Inflammatory macrophage treated with lipopolysaccharide for 4 hours (primary cell): ENCODE measurements at places on chromosomes 12 and 14.

DNA sequence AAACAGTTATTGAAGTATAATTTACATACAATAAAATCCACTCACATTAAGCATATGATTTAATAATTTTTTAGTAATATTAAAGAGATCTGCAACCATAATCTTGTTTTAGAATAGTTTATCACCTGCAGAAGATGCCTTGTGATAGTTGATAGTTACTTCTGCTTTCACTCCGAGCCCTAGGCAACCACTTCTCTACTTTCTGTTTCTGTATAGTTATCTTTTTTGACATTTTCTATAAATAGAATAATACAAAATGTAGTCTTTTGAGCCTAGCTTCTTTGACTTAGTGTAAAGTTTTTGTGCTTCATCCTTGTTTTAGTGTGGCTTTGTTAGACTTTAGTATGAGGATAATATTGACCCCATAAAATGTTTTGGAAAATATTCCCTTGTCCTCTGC is 111.0 kb downstream of the MNAT1 start:
- DNase-seq, result peak; percentile 49

DNA sequence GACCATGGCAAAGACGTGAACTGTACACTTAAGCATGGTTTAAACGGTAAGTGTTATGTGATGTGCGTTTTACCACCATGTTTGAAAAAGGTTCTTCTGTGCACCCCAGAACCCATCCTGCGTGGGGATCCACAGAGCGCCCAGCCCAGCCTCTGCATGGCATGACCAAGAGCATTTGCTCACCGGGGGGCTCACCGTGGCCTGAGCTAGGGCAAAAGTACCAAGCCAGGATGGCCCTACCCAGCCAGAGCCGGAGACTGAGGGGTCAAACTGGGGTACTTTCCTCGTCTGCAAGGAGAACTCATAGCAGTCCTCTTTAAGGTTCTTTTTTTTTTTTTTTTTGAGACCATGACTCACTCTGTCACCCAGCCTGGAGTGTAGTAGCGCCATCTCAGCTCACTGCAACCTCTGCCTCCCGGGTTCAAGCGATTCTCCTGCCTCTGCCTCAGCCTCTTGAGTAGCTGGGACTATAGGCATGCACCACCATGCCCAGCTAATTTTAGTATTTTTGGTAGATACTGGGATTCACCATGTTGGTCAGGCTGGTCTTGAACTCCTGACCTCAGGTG is 16.4 kb upstream of the ANKRD9 start:
- peak; percentile 31 for DNase-seq

DNA sequence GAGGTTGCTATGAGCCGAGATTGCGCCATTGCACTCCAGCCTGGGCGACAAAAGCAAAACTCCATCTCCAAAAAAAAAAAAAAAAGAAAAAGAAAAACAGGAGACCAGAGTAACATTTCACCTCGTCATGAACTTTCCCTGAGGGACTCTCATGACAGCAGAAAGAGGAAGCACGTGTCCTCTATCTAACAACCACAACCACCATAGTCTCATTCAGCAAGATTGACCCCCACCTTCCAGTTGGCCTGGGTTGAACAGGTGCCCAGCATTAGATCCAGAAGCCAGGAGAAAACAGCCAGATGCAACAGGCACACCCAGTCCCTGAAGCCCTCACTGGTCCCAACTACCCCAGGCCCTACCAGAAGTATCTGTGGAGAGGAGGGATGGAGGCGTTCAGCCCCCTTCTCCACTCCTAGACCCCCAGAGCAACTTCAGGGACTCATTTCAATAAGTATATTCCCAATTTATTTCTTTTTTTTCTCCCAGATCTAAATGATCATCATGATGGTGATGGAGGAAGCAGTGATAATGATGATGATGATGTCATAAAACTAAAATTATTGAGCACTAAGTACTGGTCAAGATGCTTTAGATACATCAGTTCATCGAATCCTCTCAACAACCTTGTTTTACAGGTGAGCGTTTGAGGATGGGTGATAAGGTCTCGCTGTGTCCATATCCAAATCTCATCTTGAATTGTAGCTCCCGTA is 235.0 kb downstream of the EFCAB11 start:
- peak; percentile 63 for DNase-seq

DNA sequence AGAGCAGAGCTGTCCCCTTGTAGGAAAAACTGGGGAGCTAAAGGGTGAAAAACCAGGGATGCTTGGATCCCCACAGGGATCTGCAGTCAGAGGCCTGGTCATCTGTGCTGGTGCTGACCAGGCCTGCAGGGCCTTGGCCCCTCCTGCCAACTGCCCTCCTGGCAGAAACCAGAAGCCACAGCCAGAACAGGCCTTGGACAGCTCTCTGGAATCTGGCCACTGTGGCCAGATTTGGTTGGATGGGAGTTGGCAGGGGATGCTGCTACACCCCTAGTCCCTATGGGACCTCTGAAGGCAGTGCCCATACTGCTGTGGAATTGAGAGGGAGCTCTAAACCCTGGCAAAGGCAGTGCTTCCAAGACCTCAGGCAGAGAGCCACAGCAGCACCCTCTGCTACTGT is 9.2 kb upstream of the GPX2 start:
- DNase-seq, result no peak

GRCh38 chr14:51852541-51852940 is 7.9 kb upstream of the GNG2 start:
- DNase-seq, result no peak

DNA sequence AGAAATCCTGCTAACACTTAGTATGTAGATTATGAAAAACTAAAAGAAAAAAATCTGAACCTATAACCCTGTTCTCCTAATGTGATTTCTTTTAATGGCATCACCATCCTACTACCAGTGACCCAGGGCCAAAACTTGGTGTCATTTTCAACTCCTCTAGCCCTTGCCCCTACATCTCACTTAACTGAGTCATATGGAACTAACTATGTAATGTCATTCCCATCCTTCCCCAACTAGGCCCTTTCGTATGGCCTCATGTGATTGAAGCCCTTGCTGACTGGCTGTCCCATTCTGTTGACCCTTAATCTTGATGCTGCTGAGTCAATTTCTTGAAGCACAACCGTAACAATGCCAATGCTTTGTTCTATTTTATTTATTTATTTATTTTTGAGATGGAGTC is 7.6 kb downstream of the DMAC2L start:
- DNase-seq, result peak; percentile 66

DNA sequence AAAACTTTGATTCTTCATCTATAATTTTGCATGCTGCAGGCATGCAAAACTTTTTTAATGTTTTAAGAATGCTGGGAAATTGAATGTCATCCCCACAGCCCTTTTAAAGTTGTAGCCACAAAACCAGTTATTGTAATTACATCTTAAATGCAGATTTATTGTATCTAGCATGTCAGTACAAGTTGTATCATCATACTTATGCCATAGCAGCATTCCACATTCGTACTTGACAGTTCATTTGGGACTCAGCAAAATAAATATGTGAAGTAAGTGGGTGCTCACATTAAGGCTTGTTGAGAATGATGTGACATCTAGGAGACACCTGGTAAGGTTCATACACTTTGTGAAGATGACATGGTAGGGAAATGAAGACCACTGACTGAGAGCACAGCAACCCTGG is 44.0 kb upstream of the GZMB start:
- DNase-seq, result no peak

GRCh38 chr12:109868182-109869051 is 11.9 kb downstream of the GLTP start:
- no peak for DNase-seq

DNA sequence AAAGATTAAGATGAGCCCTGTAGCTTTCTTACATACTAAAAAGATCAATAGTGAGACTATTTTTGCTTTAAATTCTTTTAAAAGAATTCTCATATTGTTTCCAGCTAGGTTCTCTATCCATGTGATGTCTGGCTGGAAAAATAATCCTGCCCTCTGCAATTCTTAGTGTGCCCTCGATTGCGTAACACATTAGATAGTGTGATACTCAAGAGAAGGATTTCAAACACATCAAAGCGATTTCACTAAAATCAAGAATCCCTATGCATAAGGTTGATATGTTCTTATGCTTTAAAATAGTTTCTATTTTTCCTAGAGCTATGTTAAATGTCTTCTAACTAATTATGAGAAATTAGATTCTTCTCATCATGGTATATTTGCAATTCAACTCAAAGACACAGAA is 127.3 kb upstream of the PLEKHA5 start:
- DNase-seq, result no peak
